ENCODE measurements at places on chromosomes 7 and 10.

- DNase-seq, result no peak
Observed at GRCh38 chr10:36469585-36469984, 655.8 kb upstream of the ANKRD30A start.

- DNase-seq, result no peak
Observed at GRCh38 chr10:31706464-31707092, 222.1 kb downstream of the ARHGAP12 start.

- no peak for DNase-seq
Observed at GRCh38 chr10:107546284-107546683, 381.8 kb upstream of the SORCS1 start.

- DNase-seq, result no peak
Observed at GRCh38 chr10:102457591-102458150, 6.3 kb upstream of the C10orf95 start.

GRCh38 chr7:2038931-2039728, 193.6 kb downstream of the MAD1L1 start:
- DNase-seq, result no peak

- no peak for DNase-seq
Observed at GRCh38 chr10:125494651-125495239, 188.2 kb downstream of the TEX36 start.
